Activated T-cell treated with anti-CD3 and anti-CD28 coated beads for 1 hour (primary cell): ENCODE measurements at places on chromosomes 13 and 19.
A peak's percentile ranks its signal among the peaks of the same experiment; 100 is the strongest.

DNA sequence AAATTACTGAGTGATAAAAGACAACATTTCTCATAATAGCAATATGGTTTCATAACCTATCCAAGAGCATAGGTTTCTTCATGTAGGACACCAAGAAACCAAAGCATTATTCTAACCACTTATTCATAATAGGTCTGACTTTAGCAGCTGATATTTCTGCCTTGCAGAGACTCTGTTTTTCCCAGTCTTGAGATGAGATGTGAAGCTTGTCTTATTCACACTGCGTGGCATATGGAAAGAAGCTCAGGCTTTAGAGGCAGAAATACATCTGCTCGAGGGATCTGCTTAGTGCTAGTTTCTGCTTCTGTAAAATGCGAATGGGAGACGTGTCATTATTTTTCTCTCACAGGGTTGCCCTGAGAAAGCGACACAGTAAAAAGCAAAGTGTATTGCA is 232.0 kb upstream of the SPRY2 start:
- DNase-seq, result no peak

- no peak for DNase-seq
Observed at GRCh38 chr13:28658539-28658795, 463 bp upstream of the POMP start.

GRCh38 chr13:59861676-59862075 is 302.1 kb downstream of the DIAPH3 start:
- DNase-seq, result no peak

GRCh38 chr19:29928831-29929230 is 13.2 kb upstream of the URI1 start:
- no peak for DNase-seq

GRCh38 chr19:45767881-45768654 is 984 bp downstream of the SIX5 start:
- DNase-seq, result no peak

GRCh38 chr19:39824143-39825092 is 9.5 kb downstream of the DYRK1B start:
- DNase-seq, result peak; percentile 77

- DNase-seq, result no peak
Observed at GRCh38 chr13:104487006-104487405, 1420.8 kb upstream of the SLC10A2 start.

DNA sequence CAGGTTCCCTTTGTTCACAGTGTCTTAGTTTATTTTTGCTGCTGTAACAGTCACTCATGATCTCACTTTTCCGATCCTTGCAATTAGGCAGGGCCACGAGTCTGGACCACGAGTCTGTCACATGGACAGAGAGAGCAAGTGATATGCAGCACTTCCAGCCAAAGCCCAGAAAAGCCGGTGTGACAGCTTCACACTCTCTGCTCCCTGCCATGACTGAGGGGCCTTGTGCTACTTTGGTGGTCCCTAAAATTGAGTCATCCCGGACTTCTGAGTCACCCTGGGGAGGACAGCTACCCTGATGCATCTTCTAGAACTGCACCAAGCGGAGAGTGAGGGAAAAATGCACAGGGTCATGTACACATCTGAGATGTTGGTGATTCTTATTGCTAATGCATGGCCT is 179.6 kb downstream of the EFNB2 start:
- no peak for DNase-seq

GRCh38 chr13:31227063-31227462 is 27.3 kb downstream of the B3GLCT start:
- DNase-seq, result no peak

GRCh38 chr13:100523411-100523810 is 65.2 kb downstream of the GGACT start:
- no peak for DNase-seq

- DNase-seq, result no peak
Observed at GRCh38 chr13:99332456-99332855, 25.3 kb upstream of the GPR183 start.

GRCh38 chr19:41533671-41534215 is 42.2 kb upstream of the CEACAM21 start:
- DNase-seq, result no peak

GRCh38 chr13:103325672-103326071 is 259.5 kb upstream of the SLC10A2 start:
- DNase-seq, result no peak

DNA sequence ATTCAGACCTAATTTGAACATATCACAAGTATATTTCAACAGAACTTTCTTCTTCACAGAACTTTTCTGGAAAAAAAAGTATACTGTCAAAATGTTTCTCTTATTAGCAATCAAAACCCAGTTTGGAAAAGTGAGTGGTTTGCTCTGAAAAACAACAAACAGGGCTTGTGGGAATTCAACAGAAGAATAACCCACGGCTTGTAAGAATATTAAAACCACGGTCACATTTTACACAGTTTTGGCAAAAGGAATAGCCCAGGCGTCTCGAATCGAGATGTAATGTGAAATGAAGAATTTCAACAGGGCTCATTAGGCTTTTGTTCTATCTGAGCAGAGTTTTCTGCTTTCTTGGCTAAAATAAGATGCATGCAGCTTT is 70.7 kb downstream of the COL4A2 start:
- DNase-seq, result no peak

DNA sequence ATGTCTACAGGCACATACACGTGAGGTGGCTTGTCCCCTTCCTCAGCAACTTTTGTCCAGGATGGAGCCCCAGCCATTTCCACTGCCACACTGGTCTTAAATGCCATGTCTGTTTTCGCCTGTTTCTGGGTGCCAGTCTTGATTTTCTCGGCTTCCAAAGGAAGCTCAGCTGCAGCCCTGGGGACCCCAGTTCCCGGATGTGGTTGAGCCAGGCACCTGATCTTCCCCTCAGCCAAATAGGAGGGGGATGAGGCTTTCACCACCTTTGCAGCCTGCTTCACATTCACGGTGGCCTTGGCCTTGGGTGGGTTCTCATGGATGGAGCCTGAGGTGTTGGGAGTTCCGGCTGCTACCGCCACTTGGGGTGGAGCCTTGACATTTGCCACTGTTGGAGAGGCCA is 8.7 kb downstream of the IQCN start:
- DNase-seq, result no peak

DNA sequence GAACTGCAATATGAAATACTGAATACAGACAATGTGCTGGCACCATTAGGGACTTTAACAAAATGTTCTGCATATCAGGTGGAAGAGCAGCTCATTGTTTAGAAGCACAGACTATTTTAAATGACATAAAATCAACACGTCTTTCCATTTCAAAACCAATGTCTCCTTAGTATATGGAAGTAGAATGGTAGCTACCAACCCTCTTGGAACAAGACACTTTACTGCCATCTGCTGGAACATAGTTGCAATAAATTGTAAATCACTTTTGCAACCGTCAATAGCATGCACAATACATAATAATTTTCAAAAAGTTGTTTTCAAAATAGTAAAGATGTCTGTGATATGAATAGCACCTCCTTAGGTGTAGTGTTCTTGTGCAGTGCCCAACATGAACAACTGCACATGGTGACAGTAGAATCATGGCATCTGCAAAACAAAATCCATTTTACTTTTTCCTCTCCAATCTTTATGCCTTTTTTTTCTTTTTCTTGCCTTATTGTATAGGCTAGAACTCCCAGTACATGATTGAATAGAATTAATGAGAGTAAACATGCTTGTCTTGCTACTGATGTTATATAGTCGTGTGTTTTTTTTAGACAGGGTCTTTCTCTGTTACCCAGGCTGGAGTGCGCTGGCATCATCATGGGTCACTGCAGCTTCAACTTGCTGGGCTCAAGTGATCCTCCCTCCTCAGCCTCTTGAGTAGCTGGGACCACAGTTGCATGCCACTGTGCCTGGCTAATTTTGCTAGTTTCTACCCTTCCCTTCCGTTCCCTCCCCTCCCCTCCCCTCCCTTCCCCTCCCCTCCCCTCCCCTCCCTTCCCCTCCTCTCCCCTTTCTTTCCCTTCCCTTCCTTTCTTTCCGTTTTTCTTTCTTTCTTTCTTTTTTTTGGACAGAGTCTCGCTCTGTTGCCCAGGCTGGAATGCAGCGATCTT is 7.8 kb upstream of the LYPD5 start:
- no peak for DNase-seq

- DNase-seq, result no peak
Observed at GRCh38 chr13:49532593-49532992, 36.8 kb downstream of the PHF11 start.

DNA sequence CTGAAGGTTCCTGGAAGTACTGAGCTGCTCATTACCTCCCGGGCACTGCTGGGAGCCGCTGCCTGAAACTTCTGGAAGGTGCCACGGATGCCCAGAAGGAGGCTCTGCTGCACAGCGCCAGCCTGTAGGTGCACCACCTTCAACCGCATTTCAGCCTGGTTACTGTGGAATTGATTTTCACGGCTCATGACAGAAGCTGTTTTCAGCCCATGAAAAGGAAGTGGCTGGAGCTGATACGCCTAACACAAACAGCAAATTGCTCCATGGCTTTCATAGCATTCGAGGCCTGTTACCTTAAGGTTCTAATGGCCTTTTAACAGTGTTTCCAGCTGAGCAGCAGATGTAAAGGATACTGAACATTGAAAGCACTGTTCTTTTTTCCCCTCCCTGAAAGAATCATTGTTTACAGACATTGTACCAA is 22.0 kb downstream of the GPC6 start:
- DNase-seq, result no peak

DNA sequence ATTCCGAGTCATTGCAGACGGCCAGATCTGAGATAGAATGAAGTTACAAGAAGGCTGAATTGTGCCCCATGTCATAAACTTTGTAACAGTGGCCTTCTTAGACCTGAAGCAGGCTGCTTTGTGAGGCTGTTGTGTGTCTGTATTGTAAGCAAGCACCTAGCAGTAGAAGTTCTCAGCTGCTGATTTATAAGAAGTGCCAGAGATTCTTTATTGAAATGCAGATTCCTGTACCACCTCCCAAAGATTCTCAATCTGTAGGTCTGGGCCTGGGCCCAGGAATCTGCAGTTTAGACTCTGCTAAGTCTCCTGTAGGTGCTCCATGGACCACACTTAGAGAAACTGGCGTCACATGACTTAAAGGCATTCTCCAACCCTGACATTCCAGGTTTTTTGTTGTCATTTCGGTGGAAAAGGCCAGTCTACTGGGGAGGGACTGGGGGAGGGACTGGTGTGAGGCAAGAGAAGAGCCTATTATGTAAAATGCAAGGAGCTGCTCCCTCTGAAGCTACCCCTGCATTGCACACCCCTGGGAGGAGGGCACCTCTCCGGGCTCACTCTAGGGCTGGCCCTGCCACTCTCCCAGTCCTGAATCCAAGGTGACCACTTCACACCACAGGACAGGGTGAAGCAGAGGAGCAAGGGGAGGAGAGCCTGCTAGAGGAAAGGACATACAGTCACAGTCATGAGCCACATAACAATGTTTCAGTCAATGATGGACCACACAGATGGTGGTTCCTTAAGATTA is 769 bp upstream of the TMEM272 start:
- no peak for DNase-seq
